ENCODE measurements at places on chromosomes 5 and 9.

DNA sequence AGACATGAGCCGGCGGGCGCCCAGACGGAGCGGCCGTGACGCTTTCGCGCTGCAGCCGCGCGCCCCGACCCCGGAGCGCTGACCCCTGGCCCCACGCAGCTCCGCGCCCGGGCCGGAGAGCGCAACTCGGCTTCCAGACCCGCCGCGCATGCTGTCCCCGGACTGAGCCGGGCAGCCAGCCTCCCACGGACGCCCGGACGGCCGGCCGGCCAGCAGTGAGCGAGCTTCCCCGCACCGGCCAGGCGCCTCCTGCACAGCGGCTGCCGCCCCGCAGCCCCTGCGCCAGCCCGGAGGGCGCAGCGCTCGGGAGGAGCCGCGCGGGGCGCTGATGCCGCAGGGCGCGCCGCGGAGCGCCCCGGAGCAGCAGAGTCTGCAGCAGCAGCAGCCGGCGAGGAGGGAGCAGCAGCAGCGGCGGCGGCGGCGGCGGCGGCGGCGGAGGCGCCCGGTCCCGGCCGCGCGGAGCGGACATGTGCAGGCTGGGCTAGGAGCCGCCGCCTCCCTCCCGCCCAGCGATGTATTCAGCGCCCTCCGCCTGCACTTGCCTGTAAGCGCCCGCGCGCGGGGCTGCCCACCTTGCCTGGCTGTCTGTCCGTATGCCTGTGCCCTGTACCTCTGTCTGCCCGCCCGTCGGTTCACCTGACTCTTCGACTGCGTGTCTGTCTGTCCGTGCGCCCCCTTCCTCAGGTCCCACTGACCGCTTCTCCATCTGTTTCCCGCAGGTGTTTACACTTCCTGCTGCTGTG lies 412 bp downstream of the FGF18 start:
- H3K4me1 ChIP-seq: peaks cover 20% of the 10 kb centered on the region
- DNase-seq: peak; percentile 58
- no peak overlapping the region for H3K27ac ChIP-seq
- peak overlapping the region; percentile 54 for H3K4me3 ChIP-seq
- no peaks in the 10 kb centered on the region for H3K36me3 ChIP-seq

DNA sequence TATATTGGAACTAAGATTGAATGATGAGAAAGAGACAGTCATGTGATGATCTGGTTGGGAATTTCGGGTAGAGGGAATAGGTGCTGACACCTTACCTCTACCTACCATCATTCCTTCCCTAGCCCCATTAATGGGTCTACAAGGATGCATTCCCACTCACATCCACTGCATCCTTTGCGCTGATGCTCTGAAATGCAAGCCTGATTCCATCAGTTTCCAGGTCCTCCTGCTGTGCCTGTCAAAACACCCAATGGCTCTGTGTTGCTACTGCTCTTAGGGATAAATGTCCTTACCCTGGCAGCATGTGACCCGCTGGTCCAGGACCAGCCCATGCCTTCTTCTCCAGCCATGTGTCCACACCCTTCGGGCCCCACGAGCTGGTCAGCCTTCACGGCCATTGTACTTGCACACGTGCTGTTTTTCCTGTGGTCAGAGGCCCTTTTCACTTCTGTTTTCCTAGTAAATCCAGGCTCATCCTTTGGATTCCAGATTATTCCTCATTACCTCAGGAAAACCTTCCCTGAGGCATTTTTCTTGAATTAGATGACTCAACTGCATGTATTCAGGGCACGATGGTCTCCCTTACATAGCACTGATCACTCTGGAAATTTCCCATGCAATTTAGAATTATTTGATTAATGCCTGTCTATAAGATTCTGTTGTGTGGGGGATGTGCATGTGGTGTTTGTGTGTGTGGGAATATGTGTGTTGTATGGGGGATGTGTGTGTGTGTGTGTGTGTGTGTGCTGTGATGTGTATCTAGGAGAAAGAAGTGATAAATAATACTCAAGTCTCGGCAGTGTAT lies 185.0 kb downstream of the DIRAS2 start:
- H3K27ac ChIP-seq: no peak overlapping the region
- DNase-seq: no peak

- no peaks in the 10 kb centered on the region for H3K27me3 ChIP-seq
- DNase-seq: peak; percentile 64
- H3K36me3 ChIP-seq: no peaks in the 10 kb centered on the region
- H3K4me3 ChIP-seq: peak overlapping the region; percentile 46
- H3K27ac ChIP-seq: peak overlapping the region; percentile 81
These were observed 55.2 kb upstream of the FYB1 start for GRCh38 chr5:39274398-39275085.

GRCh38 chr5:160033546-160034252 lies 24.8 kb downstream of the TTC1 start:
- no peak for DNase-seq
- H3K27me3 ChIP-seq: no peaks in the 10 kb centered on the region
- no peak overlapping the region for H3K4me3 ChIP-seq
- H3K36me3 ChIP-seq: peaks cover 13% of the 10 kb centered on the region
- no peaks in the 10 kb centered on the region for H3K4me1 ChIP-seq
- H3K27ac ChIP-seq: no peak overlapping the region

- DNase-seq: no peak
- H3K4me1 ChIP-seq: no peaks in the 10 kb centered on the region
- H3K27me3 ChIP-seq: no peaks in the 10 kb centered on the region
- no peak overlapping the region for H3K4me3 ChIP-seq
- H3K27ac ChIP-seq: no peak overlapping the region
These were observed 54.1 kb downstream of the GDA start for GRCh38 chr9:72203205-72203803.

GRCh38 chr5:85604786-85605185 lies 1013.0 kb upstream of the COX7C start:
- no peaks in the 10 kb centered on the region for H3K27me3 ChIP-seq
- no peak overlapping the region for H3K27ac ChIP-seq
- DNase-seq: no peak
- no peaks in the 10 kb centered on the region for H3K4me1 ChIP-seq

DNA sequence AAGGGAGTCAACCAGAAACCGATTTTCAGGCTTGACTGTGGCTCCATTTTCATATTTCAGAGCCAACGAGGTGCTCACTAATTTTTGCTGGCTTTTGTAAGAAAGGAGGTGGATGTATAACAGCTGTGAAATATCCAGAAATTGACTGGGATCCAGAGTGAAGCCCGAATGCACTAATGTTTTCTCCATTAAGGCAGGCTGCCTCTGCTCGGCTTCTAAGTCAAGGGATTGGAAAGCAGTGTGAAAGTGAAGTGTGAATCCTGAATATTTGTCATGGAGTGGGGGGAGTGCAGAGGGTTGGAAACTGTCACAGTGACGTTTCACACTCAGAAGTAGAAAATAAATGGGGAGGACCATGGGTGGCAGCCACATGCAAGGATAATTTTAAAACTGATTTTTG lies 237.4 kb downstream of the GOLPH3 start:
- no peaks in the 10 kb centered on the region for H3K36me3 ChIP-seq
- no peak overlapping the region for H3K27ac ChIP-seq

DNA sequence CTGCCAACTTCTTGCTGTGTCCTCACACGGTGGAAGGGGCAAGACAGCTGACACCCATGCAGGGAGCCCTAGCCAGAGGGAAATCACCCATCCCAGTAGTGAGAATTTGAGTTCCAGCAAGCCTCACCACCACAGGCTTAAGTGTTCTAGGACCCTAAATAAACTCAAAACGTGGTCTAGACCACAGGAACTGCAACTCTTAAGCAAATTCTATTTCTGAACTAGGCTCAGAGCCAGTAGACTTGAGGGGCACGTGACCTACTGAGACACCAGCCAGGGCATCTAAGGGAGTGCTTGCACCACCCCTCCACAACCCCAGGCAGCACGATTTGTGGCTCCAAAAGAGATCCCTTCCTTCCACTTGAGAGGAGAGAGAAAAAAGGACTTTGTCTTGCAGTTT lies 96.0 kb upstream of the PHF24 start:
- no peak for DNase-seq
- H3K27ac ChIP-seq: no peak overlapping the region
- H3K4me1 ChIP-seq: no peaks in the 10 kb centered on the region
- no peaks in the 10 kb centered on the region for H3K27me3 ChIP-seq
- H3K36me3 ChIP-seq: no peaks in the 10 kb centered on the region
- H3K4me3 ChIP-seq: no peak overlapping the region

- no peak for DNase-seq
- no peak overlapping the region for H3K27ac ChIP-seq
- H3K4me3 ChIP-seq: no peak overlapping the region
- H3K27me3 ChIP-seq: no peaks in the 10 kb centered on the region
- H3K4me1 ChIP-seq: no peaks in the 10 kb centered on the region
- no peaks in the 10 kb centered on the region for H3K36me3 ChIP-seq
These were observed 357.6 kb upstream of the RPS23 start for GRCh38 chr5:82635561-82636288.

GRCh38 chr5:17813214-17813613 lies 179.0 kb downstream of the TAF11L14 start:
- no peak overlapping the region for H3K27ac ChIP-seq
- no peaks in the 10 kb centered on the region for H3K27me3 ChIP-seq
- DNase-seq: no peak
- no peaks in the 10 kb centered on the region for H3K36me3 ChIP-seq
- H3K4me1 ChIP-seq: no peaks in the 10 kb centered on the region
- H3K4me3 ChIP-seq: no peak overlapping the region

GRCh38 chr5:7396713-7397454 lies 946 bp downstream of the ADCY2 start:
- no peaks in the 10 kb centered on the region for H3K27me3 ChIP-seq
- H3K4me3 ChIP-seq: no peak overlapping the region
- H3K36me3 ChIP-seq: no peaks in the 10 kb centered on the region
- DNase-seq: no peak

GRCh38 chr5:180804129-180804618 lies 1.6 kb upstream of the MGAT1 start:
- peaks cover 6% of the 10 kb centered on the region for H3K36me3 ChIP-seq
- DNase-seq: no peak
- peak overlapping the region; percentile 90 for H3K4me3 ChIP-seq
- H3K27ac ChIP-seq: peak overlapping the region; percentile 90
- peaks cover 81% of the 10 kb centered on the region for H3K4me1 ChIP-seq

DNA sequence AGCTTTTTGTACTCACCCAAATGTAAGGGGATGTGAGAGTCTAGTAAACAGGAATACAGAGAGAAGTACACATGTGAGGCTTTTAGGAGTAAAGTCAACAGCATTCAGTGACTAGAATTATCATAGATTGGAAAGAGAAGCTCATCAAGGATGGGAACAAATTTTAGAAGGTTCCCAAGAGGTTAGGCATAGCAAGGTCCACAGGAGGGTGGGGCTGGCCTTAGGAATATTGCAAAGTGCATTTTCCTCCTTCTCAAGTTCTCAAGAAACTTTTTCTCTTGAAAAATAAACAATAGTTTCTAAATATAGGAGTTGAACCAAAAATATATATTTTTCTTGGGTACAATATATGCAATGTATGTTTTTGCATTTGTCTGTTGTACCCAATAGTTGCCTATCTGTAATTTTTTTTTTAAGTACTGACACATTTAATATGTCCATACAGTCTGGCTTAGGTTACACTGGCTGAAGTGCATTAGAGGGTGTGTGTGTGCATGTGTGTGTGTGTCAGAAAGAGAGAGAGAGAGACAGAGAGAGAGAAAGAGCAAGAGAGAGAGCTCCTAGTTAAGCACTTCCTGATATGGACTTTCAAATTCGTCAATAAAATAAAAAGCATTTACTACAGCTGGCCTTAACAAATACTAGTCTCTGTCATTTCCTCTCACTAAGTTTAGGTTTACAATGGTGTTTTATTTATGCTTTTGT lies 62.2 kb downstream of the SNX18 start:
- H3K4me1 ChIP-seq: peaks cover 8% of the 10 kb centered on the region
- no peak for DNase-seq
- no peaks in the 10 kb centered on the region for H3K36me3 ChIP-seq
- no peaks in the 10 kb centered on the region for H3K27me3 ChIP-seq
- H3K4me3 ChIP-seq: no peak overlapping the region

GRCh38 chr9:108666240-108666784 lies 189.5 kb downstream of the ACTL7B start:
- H3K4me1 ChIP-seq: no peaks in the 10 kb centered on the region
- H3K36me3 ChIP-seq: no peaks in the 10 kb centered on the region
- H3K4me3 ChIP-seq: no peak overlapping the region
- no peak overlapping the region for H3K27ac ChIP-seq

GRCh38 chr9:78314953-78315870 lies 18.3 kb downstream of the PSAT1 start:
- DNase-seq: no peak
- H3K27ac ChIP-seq: no peak overlapping the region
- no peaks in the 10 kb centered on the region for H3K36me3 ChIP-seq
- H3K4me1 ChIP-seq: no peaks in the 10 kb centered on the region
- no peak overlapping the region for H3K4me3 ChIP-seq

GRCh38 chr9:106883626-106884190 lies 20.7 kb downstream of the ZNF462 start:
- no peaks in the 10 kb centered on the region for H3K27me3 ChIP-seq
- no peak overlapping the region for H3K27ac ChIP-seq
- no peaks in the 10 kb centered on the region for H3K36me3 ChIP-seq
- no peaks in the 10 kb centered on the region for H3K4me1 ChIP-seq
- DNase-seq: no peak

DNA sequence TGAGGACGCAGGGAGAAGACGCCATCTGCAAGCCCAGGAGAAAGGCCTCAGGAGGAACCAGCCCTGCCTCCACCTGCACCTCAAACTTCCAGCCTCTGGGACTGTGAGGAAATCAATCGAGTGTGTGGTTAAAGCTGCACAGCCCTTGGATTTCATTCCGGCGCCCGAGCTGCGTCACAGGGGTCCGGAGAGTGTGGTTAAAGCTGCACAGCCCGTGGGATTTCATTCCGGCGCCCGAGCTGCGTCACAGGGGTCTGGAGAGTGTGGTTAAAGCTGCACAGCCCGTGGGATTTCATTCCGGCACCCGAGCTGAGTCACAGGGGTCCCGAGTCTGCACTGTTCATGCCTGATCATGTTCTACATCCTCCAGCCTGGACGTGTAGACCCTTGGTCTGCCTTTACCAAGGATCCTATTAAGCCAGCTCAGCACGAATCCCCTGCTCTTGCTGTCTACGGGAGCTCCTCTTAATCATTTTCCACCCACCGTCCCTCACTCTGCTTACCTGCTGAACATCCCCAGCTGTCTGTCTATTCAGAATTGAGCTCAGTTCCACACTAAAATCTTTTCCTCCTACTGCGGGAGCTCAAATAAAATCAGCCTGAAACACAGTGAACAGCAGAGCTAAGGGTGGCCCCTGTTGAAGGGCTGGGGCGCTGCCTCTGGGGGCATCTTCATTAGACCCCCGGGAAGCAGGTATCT lies 73.0 kb upstream of the OLFM1 start:
- no peaks in the 10 kb centered on the region for H3K27me3 ChIP-seq
- no peak overlapping the region for H3K27ac ChIP-seq
- no peak overlapping the region for H3K4me3 ChIP-seq
- DNase-seq: no peak
- no peaks in the 10 kb centered on the region for H3K4me1 ChIP-seq
